ENCODE measurements at places on chromosomes 13 and 19.

GRCh38 chr13:33401238-33401637, 115.7 kb upstream of the STARD13 start:
- DNase-seq: no peak

- no peak for DNase-seq
These were observed 28.4 kb downstream of the ZNF844 start for GRCh38 chr19:12092956-12093355.

DNA sequence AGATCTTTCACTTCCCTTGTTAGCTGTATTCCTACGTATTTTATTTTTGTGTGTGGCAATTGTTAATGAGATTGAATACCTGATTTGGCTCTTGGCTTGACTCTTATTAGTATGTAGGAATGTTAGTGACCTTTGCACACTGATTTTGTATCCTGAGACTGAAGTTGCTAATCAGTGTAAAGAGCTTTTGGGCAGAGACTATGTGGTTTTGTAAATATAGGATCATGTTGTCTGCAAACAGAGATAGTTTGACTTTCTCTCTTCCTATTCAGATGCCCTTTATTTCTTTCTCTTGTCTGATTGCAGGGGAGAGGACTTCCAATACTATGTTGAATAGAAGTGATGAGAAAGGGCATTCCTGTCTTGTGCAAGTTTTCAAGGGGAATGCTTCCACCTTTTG, 160.3 kb upstream of the PCDH20 start:
- no peak for DNase-seq

- DNase-seq: no peak
These were observed 53.6 kb downstream of the NDFIP2 start for GRCh38 chr13:79534596-79534995.

DNA sequence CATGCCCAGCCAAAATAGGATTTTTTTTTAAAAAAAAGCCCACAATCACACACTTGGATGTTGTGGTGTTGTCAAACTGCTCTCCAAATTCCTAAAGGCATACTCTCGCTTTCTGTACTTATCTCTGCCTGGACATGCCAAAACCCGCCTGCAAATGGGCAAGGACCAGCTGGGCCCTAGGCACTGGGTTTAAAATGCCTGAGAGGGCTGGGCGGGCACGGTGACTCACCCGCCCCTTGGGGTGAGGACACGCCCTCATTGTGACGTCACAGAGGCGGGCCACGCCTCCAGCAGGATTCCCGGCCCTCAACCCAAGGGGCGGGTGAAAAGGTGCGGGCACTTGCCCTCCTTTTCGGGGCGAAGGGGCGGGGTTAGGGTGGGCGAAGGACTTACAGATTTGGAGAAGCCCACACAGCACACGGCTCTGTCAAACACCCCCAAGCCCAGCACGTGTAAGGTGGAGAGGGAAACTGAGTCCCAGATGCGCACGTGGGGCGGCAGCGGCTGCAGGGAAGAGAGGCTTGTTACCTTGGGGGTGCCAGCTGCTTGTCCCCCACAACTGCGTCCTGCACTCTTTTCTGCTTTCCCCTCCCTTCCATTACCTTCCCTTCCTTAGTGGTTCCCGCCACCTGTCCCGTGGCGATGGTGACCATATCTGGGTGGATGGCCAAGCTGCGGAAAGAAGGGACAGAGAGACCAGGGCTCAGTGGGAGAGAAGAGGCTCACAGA, 6.6 kb downstream of the EML2 start:
- DNase-seq: peak; percentile 73

Measured in stimulated activated CD4-positive, alpha-beta T cell treated with anti-CD3 and anti-CD28 coated beads, Interleukin-15, amount 100 ng/mL, for 24 hours (primary cell).